ENCODE measurements at places on chromosomes 16 and 17. TPM values are rescaled to one million over a fixed set of nuclear protein-coding genes. Genes with fewer than 3 reads are reported as not detected.

DNA sequence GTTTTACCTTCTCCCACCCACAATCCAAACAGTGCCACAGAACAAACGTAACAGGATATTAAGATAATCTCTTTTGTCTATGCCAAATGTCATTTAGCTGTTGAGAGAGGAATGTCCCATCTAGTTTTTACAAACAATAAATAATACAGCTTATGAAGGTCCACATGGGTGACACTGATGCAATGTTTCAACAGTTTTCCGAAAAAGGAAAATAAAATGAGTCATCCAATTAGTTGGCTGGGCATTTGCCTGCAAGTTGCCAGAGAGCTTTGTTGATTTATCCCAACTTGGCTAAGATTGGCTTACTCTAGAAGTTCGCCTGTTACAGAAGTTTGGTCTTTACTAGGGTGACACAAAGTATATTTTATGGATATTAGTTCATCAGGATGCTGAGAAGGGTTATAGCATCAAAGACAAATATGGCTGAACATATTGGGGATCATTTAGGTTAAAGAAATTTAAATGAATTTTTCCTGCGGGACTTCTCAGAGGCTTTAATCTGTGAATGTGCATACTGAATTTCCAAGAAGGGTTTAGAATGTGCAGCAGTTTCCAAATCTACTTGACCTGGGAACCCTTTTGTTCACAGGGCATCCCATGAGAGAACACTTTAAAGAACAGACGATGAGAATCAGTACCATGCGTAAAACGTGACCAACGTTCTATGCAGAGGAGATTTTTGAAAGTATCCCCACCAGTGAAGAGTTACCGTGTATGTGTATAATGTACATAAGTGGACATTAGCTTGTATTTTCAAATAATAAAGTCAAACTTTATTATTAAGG is 73.1 kb downstream of the CDH13 start:
- no peaks in the 10 kb centered on the region for H3K36me3 ChIP-seq
- no peak overlapping the region for H3K27ac ChIP-seq
- no peak overlapping the region for H3K4me3 ChIP-seq
- DNase-seq: no peak
- peaks cover 9% of the 10 kb centered on the region for H3K4me1 ChIP-seq

GRCh38 chr16:53041320-53042051 is 11.2 kb downstream of the CHD9NB start:
- H3K36me3 ChIP-seq: no peaks in the 10 kb centered on the region
- no peak for DNase-seq
- H3K4me1 ChIP-seq: peaks cover 5% of the 10 kb centered on the region
- H3K27me3 ChIP-seq: no peaks in the 10 kb centered on the region
- no peak overlapping the region for H3K4me3 ChIP-seq
- no peak overlapping the region for H3K27ac ChIP-seq

DNA sequence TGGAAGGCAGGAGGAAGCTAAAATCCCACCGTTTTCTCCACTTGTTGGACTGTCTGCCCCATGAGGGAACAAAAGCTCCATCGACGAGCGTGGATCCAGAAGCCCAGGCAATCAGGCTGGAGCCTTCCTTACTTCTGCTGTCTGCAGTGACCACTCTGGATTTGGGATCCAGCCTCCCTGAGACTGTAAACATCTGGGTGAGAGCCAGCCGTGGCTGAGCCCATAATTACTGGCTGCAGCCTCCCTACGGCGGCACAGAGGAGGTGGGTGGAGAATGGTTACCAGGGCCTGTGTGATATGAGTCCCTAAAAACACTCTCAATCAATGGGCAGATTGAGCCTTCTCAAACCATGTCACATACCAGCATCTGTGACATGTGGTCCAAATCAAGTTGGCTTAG is 158.2 kb downstream of the FOXL1 start:
- H3K4me1 ChIP-seq: no peaks in the 10 kb centered on the region
- H3K4me3 ChIP-seq: no peak overlapping the region
- no peak overlapping the region for H3K27ac ChIP-seq

GRCh38 chr16:1707193-1707790 is 1.3 kb downstream of the MAPK8IP3 start:
- peak overlapping the region; percentile 98 for H3K4me3 ChIP-seq
- no peaks in the 10 kb centered on the region for H3K27me3 ChIP-seq
- peaks cover 3% of the 10 kb centered on the region for H3K36me3 ChIP-seq
- no peak for DNase-seq
- H3K4me1 ChIP-seq: peaks cover 23% of the 10 kb centered on the region

DNA sequence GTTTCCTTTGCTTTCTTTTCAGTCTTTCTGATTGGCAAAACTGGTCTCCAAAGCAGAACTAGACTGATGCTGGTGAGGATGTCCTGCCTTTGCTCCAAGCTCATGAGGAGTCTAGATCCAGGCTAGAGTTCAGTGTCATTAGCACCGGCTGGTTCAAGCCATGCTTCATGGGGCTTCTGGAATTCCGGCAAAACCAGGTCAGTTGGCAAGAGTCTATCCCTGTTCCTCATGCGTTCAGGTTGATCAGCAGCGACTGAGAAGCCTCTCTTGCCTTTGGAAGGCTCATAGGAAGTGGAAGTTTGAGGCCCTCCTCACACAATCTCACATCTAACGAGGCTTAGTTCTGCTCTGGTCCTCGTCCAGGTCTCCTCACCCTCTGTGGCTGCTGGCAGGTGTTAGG is 194.3 kb downstream of the HS3ST3A1 start:
- no peak overlapping the region for H3K27ac ChIP-seq
- no peaks in the 10 kb centered on the region for H3K27me3 ChIP-seq
- H3K36me3 ChIP-seq: no peaks in the 10 kb centered on the region

DNA sequence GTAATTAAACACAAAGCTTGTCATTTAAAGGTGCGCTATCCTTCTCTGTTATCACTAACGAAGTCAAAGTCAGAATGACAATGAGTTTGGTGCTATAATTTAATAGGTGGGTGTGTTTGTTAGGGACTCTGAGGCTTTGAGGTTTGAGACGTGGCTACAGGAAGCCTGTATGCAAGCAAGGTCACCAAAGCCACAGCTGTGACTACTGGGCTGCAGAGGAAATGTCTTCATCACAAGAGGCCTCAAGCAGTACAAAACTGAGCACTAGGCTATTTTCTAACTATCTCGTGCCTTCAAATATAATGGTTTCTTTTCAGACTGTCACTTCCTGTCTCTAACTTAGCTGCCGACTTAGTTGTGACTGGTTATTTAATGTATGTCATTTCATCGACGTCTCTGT is 141.2 kb downstream of the AATF start:
- H3K27ac ChIP-seq: peak overlapping the region; percentile 25
- no peaks in the 10 kb centered on the region for H3K4me1 ChIP-seq
- no peaks in the 10 kb centered on the region for H3K27me3 ChIP-seq
- no peak for DNase-seq

- peaks cover 41% of the 10 kb centered on the region for H3K27me3 ChIP-seq
- peaks cover 9% of the 10 kb centered on the region for H3K4me1 ChIP-seq
- H3K36me3 ChIP-seq: no peaks in the 10 kb centered on the region
- no peak overlapping the region for H3K4me3 ChIP-seq
These were observed 2.2 kb downstream of the NOTUM start for GRCh38 chr17:81958633-81959342.

GRCh38 chr17:27421111-27421510 is 35.1 kb upstream of the KSR1 start:
- no peak overlapping the region for H3K27ac ChIP-seq
- H3K4me3 ChIP-seq: no peak overlapping the region
- H3K36me3 ChIP-seq: no peaks in the 10 kb centered on the region
- H3K27me3 ChIP-seq: no peaks in the 10 kb centered on the region

DNA sequence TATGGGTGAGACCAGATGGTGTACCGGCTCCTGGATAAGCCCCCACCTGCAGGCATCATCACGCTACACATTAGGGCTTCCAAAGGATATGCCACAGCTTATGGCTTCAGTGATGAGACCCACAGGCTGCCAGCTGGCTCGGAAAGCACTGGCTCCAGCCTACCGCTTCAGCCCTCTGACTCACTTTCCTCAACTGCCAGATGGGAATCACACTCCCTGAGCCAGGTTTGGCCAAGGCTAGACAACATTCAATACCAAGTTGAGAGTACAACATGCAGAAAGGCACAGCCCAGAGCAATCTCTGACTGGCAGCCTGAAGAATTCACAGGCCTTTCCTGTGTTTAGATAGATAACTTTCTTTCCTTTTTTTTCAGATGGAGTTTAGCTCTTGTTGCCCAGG is 10.3 kb downstream of the CENPV start:
- no peaks in the 10 kb centered on the region for H3K4me1 ChIP-seq
- H3K36me3 ChIP-seq: no peaks in the 10 kb centered on the region
- peak; percentile 40 for DNase-seq
- no peak overlapping the region for H3K4me3 ChIP-seq

GRCh38 chr16:50956637-50957036 is 194.4 kb downstream of the SALL1 start:
- DNase-seq: no peak
- no peaks in the 10 kb centered on the region for H3K4me1 ChIP-seq
- H3K36me3 ChIP-seq: no peaks in the 10 kb centered on the region
- no peak overlapping the region for H3K27ac ChIP-seq
- H3K27me3 ChIP-seq: no peaks in the 10 kb centered on the region
- no peak overlapping the region for H3K4me3 ChIP-seq

GRCh38 chr17:59521465-59522126 is 43.8 kb upstream of the DHX40 start:
- peaks cover 10% of the 10 kb centered on the region for H3K4me1 ChIP-seq
- H3K4me3 ChIP-seq: no peak overlapping the region
- H3K27me3 ChIP-seq: no peaks in the 10 kb centered on the region

DNA sequence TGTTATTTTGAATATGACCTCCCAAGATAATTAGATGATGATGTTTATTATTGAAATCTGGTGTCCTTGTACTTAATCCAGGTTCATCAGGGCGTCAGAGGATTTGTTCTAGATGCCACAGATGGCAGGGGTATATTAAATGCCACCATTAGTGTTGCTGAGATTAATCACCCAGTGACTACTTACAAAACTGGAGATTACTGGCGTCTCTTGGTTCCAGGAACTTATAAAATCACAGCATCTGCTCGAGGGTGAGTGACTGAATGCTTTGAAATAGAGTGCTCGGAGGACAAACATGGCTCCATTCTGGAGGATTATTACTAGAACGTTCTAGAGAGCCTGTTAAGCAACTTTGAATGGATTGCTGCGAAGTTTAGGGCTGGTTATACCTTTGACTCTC is 33.5 kb upstream of the GOSR1 start:
- no peak overlapping the region for H3K27ac ChIP-seq
- no peak overlapping the region for H3K4me3 ChIP-seq
- H3K27me3 ChIP-seq: no peaks in the 10 kb centered on the region
- H3K36me3 ChIP-seq: peaks cover 24% of the 10 kb centered on the region
- no peak for DNase-seq
- no peaks in the 10 kb centered on the region for H3K4me1 ChIP-seq

DNA sequence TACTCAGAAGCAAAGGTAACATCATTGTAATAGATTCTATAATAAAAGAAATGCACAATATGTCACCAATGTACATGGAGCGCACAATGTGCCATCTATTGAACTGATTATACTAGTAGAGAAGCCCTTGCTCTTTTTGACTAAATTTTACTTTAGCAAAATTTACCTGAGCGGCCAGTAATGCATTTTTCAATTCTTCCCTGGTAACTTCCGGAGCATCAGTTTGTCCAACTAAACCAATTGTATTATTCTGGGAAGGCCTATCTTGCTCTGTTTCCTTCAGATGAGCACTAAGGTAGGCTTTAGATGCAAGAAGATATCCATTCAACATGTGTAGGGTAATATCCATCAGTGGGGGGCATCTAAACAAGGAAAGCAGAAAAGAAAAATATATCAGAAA is 8.8 kb upstream of the BRIP1 start:
- no peaks in the 10 kb centered on the region for H3K27me3 ChIP-seq
- peaks cover 83% of the 10 kb centered on the region for H3K36me3 ChIP-seq
- no peaks in the 10 kb centered on the region for H3K4me1 ChIP-seq
- no peak overlapping the region for H3K4me3 ChIP-seq
- no peak for DNase-seq

- peak overlapping the region; percentile 99 for H3K27ac ChIP-seq
- DNase-seq: no peak
- H3K4me3 ChIP-seq: peak overlapping the region; percentile 100
- peaks cover 31% of the 10 kb centered on the region for H3K36me3 ChIP-seq
- H3K4me1 ChIP-seq: peaks cover 20% of the 10 kb centered on the region
These were observed 543 bp downstream of the TMUB2 start for GRCh38 chr17:44187131-44187899.

- no peaks in the 10 kb centered on the region for H3K27me3 ChIP-seq
- DNase-seq: peak; percentile 54
- H3K27ac ChIP-seq: no peak overlapping the region
- no peaks in the 10 kb centered on the region for H3K36me3 ChIP-seq
These were observed 15.1 kb upstream of the RASD1 start for GRCh38 chr17:17511293-17511741.

- H3K4me1 ChIP-seq: peaks cover 46% of the 10 kb centered on the region
- no peaks in the 10 kb centered on the region for H3K27me3 ChIP-seq
- H3K4me3 ChIP-seq: peak overlapping the region; percentile 85
These were observed 513 bp downstream of the CRLF3 start for GRCh38 chr17:30824002-30824355.

- DNase-seq: no peak
- H3K4me3 ChIP-seq: no peak overlapping the region
- no peaks in the 10 kb centered on the region for H3K36me3 ChIP-seq
- H3K27ac ChIP-seq: no peak overlapping the region
- peaks cover 67% of the 10 kb centered on the region for H3K4me1 ChIP-seq
These were observed 3.5 kb downstream of the CLTC start for GRCh38 chr17:59623151-59623550.

DNA sequence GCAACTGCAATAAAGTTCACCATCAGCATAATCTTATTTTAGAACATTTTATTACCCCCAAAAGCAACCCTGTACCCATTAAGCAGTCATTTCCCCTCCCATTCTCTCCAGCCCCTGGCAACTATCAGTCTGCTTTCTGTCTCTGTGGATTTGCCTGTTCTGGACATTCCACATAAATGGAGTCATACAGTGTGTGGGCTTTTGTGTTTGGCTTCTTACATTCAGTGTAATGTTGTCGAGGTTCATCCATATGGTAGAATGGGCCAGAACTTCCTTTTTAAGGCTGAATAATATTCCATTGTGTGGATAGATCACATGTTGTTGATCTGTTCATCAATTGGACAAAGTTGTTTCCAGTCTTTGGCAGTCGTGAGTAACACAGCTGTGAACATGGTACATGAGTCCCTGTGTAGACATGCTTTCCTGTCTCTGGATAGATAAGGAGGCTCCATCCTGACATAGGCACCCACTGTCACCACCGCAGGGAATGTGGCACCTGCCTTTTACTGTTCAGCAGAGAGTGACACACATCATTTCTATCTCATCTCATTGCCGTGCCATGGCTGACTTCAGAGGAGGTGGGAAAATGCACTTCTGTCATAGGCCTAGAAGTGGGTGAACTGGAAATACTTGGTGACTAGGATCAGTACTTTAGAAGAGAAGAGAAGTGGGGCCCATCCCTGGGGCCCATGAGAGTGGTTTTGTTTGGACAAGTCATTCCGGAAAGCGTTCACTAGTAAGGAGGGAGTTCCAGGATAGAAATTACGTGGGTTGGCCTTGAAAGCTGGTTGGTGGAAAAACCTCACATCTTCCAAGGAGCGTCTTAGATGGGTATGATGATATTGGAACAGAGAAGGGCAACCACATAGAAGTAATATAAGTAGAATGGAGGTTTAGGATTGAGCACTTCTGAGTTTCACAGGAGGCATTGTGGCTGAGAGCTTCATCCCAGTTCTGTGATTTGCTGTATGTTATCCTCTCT is 25.8 kb downstream of the EPN2 start:
- H3K4me3 ChIP-seq: no peak overlapping the region
- peak overlapping the region; percentile 76 for H3K27ac ChIP-seq
- H3K36me3 ChIP-seq: no peaks in the 10 kb centered on the region
- H3K4me1 ChIP-seq: peaks cover 41% of the 10 kb centered on the region

Gene CCL17
- total RNA-seq: 15.5 TPM

Gene TPSB2
- 181 TPM for total RNA-seq

Gene METTL9
- 84.0 TPM for total RNA-seq

Gene CEP295NL
- 4.2 TPM for total RNA-seq

Gene KCNH6
- total RNA-seq: not detected

Measured in upper lobe of right lung (tissue), 1 donor.